ENCODE measurements at places on chromosomes 13 and 19. TPM values are rescaled to one million over a fixed set of nuclear protein-coding genes. Genes with fewer than 3 reads are reported as not detected.

The ATP4B gene
- total RNA-seq = not detected

DNA sequence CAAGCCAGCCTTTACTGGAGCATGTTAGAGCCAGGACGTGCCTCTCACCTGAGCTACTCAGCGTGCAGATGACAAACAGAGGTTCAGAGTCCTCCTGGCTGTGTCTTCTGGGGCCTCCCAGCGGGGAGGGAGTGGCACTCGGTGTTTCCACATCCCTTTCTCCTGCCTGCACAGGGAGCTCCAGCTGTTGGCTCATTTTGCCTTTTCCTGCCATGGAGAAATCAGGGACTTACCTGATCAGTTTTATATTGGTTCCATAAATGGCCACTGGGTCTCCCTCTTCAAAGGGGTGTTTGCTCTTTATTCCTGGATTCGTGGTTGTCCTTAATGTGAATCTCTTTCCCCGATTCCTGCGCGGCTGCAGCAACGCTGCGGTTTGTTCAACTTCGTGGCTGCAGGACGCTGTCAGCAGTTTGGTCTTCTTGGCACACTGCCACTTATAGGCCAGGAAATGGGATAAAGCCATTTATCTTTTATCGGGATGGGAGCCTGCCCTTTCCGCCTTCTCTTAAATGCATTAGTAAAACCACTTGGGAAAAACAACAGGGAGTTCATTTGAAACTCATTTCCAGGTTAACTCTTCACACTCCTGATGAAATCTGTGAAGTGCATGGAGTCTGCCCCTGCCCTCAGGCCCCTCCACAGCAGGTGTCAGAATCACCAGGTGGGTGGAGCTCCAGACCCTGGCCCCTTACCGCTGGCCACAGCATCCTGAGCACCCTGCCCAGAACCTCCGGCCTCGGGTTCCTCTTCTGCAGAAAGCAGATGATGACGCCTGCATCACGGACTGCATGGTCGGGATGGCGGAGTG lies 39.8 kb upstream of the MCF2L start:
- DNase-seq = no peak

DNA sequence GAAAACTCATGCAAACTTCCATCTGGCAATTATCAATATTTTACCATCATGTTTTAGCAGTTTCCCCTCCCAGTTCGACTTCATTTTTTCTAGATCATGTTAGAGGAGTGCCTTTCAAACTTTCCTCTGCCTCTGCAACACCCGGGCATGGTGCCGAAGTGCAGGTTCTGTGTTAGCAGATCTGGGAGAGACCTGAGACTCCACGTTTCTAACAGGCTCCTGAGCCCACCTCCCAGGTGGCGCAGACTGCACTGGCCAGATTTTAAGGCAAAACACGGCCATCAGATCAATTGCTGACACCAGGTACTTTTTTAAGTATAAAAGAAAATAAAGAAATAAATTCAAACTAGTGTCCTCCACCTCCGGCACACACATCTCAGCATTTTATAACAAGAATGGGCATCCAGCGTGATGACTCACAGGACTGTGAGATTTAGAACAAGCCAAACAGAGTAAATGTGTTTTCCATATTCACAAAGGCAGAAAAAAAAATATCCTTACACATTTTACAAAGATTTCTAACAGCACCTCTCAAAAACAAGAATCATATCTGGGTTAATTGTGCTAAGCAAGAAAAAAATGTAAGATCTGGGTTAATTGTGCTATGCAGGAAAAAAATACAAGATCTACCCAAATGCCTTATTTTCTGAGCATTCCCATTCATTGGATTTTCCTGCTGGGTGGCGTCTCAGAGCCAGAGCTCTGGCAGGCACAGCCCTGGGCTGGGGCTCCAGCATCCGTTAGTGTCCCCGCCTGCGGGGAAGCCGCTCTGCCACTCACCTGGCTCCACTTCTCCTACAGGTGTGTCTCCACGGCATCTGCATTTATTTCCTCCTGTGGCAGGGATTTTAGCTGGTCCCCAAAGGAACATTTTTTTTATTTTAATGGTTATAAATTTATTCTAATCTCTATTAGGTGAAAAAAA lies 127.9 kb upstream of the SOX1 start:
- no peak for DNase-seq

The CGB5 gene
- not detected for total RNA-seq

The TMEM147 gene
- total RNA-seq = 63.9 TPM

DNA sequence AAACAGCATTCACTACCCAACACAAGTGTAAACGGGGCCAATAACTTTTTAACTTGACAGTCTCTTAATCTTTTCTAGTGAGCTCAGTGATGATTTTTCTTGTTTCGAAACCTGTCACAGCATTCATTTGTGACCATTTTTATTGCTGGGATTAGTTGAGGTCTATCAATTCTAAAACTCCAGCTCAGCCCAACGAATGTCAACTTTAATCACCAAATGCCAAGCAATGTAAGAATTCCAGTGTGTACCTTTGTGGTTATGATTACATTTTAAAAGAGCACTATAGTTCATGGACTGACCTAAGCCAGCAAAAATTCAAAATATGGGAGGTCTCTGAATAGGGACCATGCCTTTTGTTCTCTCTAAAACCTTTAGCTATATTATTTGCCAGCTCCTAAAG lies 694.3 kb upstream of the SGCG start:
- no peak for DNase-seq

All from pancreas (tissue), 10 donors.